ENCODE measurements at places on chromosomes 4 and X.

DNA sequence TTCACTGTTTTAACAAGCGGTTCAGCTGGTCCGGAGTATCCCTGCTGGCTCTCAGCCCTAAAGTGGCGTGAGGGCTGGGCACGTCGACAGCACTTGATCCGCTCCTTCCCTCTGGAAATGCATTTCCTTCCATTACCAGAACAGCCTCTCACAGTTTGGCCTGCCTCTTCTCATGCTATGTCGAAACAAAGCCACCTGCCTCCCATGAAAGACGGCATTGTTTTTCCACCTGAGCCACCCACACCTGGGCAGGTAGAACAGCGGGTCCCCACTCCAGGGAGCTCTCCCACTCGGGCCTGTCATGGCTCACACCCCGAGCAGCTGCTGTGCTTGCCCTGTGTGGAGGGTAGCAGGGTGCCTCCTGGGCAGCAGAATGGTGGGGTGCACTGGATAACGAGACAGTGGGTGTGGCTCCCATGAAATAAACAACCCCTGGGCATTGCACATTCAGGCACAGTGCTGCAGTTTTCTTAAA lies 86.2 kb downstream of the FHDC1 start:
- no peak for DNase-seq

DNA sequence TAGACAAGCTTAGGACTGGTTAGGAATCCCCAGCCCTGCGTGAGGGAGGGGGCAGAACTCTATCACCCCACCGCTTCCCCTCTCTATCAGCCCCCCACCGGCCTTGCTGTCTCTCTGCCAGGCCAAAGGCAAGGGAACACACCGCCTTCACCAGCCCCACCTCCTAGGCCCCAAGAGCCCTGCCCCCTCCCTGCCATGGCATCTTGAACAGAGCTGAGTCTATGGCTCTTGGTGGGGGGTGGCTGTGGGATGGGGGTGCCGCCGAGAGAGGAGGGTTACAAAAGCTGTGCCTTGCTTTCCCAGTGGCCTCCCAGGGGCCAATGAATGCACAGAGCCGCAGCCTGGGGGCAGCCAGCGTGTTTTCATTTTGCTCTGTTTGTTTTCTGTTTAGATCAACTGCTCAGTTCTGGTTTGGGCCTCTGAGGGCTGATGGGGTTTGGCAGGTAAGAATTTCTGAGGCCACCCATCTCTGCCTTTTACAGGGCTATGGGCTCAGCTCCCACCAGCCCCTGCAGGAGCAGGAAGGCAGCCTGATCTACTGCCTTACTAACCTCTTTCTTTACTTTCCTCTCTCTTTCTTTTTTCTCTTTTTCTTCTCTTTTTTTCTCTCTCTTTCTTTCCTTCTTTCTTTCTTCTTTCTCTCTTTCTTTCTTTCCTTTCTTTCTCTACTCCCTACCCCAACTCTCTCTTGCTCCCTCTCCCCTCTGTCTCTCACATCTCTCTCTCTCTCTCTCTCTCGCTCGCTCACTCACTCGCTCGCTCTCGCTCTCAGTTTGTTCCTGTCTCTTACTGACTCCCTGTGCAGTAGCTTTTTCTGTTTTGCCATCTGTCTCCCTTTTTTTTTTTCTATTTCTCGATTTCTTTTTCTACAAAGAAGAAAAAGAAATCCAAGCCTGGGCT lies 128.3 kb downstream of the PJA1 start:
- DNase-seq = no peak

DNA sequence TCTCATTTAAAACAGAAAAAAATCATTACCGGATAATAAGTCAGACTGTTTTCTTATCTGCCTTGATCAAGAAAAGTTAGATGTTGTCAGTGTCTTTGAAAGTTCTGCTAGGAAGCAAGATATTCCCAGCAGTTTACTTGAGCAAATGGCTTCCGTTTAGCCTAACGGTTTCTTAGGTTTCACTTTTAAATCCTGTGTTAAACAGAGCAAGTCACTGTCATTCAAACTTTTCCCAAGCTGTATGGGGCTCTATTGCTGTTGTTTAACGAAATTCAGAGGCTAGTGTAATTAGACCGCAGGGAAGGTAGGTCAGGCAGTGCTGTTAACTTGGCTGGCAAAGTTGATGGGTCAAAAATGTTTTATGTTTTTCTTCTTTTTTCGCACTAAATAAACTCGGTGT lies 80.3 kb upstream of the NEIL3 start:
- DNase-seq = no peak

GRCh38 chrX:36445566-36445965 lies 526.0 kb downstream of the CFAP47 start:
- no peak for DNase-seq

GRCh38 chr4:155708782-155709181 lies 42.1 kb downstream of the GUCY1A1 start:
- DNase-seq = no peak

DNA sequence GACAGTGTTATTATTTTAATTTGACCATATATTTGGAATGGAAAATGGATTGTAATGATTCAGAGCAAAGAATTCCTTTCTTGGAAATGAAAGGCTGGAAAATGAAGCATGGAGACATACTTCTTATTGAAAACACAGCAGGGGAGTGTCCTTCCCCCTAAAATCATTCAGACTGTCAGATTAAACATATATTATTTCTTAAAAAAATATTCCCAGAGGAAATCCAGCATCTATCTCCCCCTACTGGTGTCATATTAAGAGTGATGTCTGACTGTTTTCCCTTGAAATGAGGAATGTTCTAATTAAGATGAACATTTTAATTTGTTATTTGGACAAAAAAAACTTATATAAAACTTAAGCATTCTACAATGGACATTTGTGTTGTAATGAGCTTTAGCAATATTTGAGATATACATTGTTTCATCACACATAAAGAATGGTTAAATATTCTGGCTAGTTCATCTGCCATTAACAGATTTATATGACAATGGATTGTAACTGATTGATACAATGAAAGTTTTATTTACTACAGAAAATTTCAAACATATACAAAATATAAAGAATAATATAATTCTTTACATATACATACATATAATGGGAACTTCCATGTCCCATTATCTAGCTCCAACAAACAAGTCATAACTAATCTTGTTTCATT lies 264.6 kb downstream of the SPRY1 start:
- no peak for DNase-seq
